Activated naive CD4-positive, alpha-beta T cell (primary cell): ENCODE measurements at places on chromosomes 2 and 18.

DNA sequence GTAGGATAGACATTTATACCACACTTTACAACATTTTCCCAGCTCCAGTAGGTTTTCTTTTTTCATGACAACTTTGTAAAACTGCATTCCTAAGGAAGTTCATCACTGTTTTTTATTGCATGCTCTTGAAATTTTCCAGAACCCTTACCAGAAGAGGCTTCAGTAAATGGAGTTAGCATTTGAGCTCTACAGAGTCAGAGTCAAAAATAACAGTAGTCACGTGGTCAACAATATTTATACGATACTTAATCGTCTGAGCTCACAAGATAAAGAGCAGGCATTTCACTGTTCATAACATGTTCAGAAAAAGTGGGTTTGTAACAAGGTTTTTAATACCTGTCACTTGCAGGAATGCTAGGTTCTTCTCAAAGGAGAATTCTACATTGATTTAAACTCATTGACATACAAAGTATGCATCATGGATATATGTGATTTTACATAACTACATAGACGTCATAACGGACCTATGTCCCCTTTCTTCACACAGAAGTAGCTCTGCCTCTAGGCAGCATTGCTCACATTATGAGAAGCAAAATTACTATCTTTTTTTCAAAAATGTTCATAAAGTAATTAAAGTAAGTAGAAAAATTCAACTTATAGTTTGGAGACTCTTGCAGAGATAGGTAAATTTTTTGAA, 187.0 kb upstream of the COL3A1 start:
- no peak for DNase-seq

DNA sequence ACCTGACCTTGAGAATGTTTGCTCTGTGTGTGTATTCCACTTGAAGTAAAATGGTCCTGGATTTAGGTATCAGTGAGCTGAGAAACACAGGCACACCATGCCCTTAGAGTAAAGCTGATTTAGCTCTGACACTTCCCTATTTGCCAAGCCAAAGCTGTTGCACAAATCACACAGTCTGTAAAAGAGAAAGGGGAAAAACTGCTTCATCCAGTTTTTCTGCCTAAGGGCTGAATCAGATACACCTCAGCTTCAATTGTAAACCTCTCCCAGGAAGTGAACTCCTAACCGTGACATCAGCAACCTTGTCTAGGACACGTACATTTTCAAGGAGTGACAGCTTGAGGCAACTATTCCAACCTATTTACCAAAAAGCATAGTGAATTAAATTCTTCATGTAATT, 150.4 kb downstream of the NR4A2 start:
- no peak for DNase-seq

DNA sequence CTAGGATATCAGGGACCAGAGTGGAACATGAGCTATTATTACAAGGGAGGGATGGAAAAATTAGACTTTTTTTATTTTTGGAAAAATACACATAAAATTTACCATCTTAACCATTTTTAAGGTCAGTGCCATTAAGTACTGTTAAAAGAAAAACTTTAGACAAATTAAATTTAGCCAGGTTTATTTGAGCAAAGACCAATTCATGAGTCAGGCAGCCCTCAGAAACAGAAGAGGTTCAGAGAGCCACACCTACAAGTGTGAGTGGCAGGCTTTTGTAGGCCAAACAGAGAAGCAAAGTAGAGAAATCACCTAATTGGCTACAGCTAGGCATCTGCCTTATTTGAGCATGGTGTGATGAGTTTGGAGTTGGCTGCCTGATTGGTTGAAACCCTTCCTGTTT, 301.3 kb upstream of the RAB12 start:
- no peak for DNase-seq

DNA sequence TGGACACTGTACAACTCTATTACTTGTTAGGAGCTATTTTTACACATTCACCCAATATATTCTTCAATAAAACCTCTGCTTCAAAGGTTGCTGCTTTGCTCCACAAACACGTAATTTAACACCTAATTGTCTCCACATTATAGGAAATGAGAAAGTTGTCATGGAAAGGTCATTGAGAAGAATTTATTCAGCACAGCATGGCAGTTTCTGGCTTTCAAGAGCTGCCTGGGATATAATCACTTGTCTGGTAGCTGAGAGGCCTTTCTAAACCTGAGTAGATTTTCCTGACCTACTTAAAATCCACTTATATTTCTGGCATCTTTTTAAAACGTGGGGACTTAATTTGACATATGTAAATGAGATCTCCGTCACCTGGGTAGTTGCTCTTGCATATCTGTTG, 216.1 kb downstream of the ZNF804A start:
- no peak for DNase-seq

DNA sequence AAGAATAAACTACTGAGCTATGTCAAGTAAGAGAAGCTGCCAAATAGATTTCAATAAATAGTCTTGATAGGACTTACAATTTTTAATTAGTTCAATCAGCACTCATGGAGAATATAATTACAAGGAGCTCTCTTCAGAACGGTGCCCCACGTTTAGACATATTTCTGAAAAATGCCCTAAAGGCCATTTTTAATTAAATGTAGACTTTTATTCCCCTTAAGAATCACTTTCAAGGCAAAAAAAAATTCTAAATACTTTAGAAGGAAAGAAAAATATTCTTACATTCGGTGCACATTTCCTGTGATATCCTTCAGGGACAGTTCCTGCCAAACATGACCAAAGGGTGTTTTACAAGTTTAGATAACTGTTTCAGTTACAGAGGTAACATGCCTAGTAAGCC, 202.5 kb upstream of the CDH7 start:
- no peak for DNase-seq

- DNase-seq, result peak; percentile 5
Measured at GRCh38 chr18:3652380-3653262, 202.6 kb downstream of the TGIF1 start.

DNA sequence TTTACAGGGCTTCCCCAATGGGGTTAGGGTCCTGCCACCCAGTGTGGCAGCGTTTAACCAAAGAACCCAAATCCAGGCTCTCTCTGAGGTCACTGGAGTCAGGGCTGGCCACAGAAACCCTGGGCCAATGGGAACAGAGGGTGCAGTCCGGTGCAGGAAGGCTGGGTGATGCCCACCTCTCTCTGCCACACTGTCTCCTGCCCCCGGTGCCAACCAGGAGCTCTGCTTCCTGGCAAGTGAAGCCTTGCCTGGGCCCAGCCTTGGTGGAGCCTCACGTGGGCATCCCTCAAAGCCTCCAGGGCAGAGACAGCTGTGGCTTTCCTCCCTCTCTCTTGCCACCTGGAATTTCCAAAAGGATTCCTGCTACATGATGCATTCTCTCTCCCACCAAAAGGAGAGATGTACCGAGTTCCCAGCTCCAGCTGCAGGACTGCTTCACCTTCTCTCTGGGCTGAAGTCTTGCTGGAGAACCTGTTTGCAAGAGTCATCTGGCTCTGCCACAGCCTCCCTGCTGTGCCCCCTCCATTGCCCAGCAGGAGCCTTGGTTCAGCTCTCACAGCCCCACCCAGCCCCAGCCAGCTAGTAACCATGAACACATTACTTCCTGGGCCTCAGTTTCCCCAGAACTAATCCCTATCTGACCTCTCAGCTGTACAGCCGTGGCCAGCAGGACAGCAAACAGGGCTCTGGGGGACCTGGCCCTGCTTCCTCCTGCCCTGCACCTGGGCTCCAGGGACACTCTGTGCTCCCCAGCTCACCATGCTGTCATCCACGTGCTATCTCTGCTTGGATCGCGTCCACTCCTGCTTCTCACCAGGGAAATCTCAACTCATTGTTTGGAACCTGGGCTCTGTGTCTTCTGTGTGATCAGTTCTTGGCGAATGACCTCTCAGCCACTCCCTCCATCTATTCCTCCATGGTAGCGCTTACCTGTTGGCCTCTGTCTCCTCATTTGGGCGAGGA, 43.4 kb downstream of the KCNF1 start:
- DNase-seq, result no peak

GRCh38 chr2:60628026-60628425, 74.6 kb upstream of the BCL11A start:
- DNase-seq, result no peak

DNA sequence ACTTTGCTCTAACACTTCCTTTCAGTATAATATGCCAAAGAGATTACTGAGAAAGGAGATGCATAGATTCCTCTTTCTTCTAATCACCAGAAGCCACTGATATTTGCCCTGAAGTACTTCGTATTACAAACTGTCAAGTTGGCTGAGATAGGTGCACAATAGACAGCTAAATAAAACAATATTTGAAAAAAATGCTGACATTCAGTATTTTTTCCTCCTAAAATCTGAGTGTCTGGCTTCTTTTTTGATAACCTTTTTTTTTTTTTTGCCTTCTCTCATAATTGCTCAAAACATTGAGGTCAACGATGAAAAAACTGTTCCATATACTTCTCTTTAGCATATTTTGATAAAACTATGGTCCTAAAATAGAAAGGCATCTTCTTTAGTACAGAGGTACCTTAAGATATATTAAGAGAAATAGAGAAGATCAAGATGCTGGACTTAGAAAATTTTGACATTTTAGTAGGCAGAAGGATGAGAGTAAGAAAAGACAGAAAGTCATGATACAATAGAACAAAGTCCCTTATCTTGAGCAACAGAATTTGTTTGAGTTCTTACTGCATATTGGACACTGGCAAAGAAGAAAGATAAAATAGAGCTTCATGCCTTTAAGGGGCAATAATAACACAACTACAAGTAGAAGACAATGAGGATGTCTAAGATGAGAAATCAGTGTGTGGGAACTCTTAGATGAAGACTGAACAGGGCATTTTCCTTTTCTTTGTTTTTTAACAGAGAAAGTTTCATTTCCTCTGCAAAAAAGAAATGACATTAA, 220.7 kb downstream of the PTH2R start:
- no peak for DNase-seq

DNA sequence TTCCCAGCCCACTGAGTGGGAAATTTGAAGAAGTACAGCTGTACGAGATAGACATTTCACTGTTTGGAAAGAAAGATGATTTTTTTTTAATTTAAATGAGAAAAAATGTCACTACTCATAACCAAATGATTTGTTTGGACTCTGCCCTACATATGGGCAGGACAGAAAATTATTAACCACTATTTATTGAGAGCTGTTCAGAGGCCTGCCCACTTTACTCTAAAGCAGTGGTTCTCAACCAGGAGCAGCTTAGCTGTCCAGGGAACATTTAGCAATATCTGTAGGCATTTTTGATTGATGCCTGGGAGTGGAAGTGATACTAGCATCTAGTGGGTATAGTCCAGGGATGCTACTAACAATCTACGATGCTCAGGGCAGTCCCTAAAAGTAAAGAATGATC, 13.4 kb upstream of the DTNA start:
- no peak for DNase-seq

- no peak for DNase-seq
Measured at GRCh38 chr2:8797682-8798081, 39.7 kb downstream of the KIDINS220 start.

DNA sequence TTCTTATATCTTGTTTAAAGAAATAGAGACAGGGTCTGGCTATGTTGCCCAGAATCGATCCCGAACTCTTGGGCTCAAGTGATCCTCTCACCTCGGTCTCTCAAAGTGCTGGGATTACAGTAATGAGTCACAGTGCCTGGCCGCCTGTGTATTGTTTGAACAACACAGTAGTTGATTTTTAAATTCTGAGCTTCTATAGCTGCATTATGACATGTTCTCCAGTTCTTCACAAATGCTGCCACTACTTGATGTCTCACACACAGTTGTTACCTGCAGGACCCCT, 7.7 kb upstream of the RHOB start:
- DNase-seq, result no peak

GRCh38 chr2:9312591-9312990, 106.0 kb downstream of the ASAP2 start:
- no peak for DNase-seq

- DNase-seq, result no peak
Measured at GRCh38 chr2:128689971-128690370, 371.3 kb upstream of the HS6ST1 start.

DNA sequence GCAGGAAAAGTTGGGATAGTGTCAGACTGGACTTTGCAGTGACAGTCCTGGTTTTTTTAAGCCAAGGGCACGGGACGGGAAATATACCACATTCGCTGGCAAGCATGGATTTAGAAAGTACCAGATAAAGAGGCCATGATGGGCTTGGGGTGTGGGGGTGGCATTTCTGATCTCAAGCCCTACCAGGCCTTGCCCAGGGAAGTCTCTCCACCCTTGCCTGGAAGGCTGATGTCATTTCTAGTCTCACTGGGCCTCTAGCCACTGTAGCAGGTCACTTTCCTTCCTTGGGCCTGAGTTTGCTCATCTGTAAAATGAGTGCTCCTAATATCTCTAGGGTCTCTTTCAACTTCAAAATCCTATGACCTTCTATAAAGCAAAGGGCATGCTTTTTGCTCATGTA, 1.8 kb downstream of the ZBTB7C start:
- DNase-seq, result no peak
